Melanocyte of skin (primary cell): ENCODE measurements at places on chromosomes 1 and 21. TPM values are rescaled to one million over a fixed set of nuclear protein-coding genes. Genes with fewer than 3 reads are reported as not detected.

NBPF20 gene
- 0.93 and 1.7 TPM in 2 replicates for total RNA-seq

MYBPH gene
- not detected in 2 replicates for total RNA-seq

ALX3 gene
- not detected in 2 replicates for total RNA-seq

EPRS1 gene
- total RNA-seq, result 85.3 and 103 TPM in 2 replicates

VSIG8 gene
- total RNA-seq, result under 0.01 TPM in 2 replicates

TOR1AIP2 gene
- 87.2 and 136 TPM in 2 replicates for total RNA-seq

AADACL4 gene
- not detected in 2 replicates for total RNA-seq
